ENCODE measurements at places on chromosomes 11 and 22.
A peak's percentile ranks its signal among the peaks of the same experiment; 100 is the strongest.

DNA sequence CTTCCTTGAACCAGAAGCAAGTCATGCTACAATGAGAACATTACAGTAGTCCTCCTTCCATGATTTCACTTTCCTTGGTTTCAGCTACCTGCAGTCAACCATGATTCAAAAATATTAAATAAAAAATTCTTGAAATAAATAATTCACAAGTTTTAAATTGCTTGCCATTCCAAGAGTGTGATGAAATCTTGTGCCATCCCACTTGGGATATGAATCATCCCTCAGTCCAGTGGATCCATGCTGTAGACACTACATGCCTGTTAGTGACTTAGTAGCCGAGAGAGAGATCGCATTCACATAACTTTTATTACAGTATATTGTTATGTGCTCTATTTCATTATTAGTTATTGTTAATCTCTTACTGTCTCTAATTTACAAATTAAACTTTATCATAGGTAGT, 6.0 kb downstream of the HOATZ start:
- DNase-seq, result no peak

- DNase-seq, result peak; percentile 42
These were observed 647 bp downstream of the SWAP70 start for GRCh38 chr11:9664276-9665171.

DNA sequence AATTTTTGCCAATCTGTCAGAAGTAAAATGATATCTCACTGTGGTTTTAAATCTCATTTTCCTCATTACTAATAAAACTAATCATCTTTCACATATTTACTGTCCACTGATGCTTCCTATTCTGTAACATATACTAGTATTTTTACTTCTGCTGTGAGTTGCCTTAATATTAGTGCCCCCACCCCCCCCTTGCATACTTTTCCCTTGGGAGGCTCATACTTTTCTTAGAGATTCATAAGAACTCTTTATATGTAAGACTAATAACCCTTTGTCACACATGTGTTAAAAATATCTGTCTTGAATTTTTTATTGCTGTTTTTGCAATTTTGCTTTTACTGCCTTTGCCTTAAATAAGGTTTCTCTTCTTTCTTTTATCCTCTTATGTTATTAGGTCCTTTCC, 87.2 kb downstream of the PHF21A start:
- no peak for DNase-seq

GRCh38 chr11:796565-797295, 1.4 kb downstream of the SLC25A22 start:
- no peak for DNase-seq

GRCh38 chr11:832529-833113, at the start of gene CD151:
Gene CD151 (plus strand): TSS chr11:832952. CDS start chr11:836070, 3,118 bp downstream.
- peak; percentile 67 for DNase-seq

DNA sequence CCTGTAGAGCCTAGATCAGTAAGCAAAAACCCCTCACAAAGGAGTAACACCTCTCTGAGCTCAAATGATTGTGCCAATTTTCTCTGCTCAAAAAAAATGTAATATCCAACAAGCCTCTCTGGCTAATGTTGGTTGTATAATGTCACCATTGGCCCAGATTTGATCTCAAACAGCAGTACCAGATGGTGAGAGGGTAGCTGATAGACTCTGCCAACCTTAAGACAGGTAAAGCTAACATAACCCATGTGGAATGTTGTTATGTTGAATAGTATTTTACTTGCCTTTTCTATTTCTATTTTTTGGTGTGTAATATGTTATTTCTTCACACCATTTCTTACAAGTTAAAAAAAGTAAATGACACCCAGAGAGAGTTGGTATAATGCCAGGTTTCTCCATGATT, 166.7 kb upstream of the GUCY1A2 start:
- DNase-seq, result no peak

All from SW 1271 (cell line).